ENCODE measurements at places on chromosomes 11 and 22.
A peak's percentile ranks its signal among the peaks of the same experiment; 100 is the strongest.

GRCh38 chr22:38981005-38981991 is 849 bp upstream of the APOBEC3B start:
- no peak for DNase-seq
- H3K4me3 ChIP-seq: peak overlapping the region; percentile 30
- peaks cover 13% of the 10 kb centered on the region for H3K4me1 ChIP-seq
- no peaks in the 10 kb centered on the region for H3K27me3 ChIP-seq
- peak overlapping the region; percentile 67 for H3K27ac ChIP-seq

- peak; percentile 4 for DNase-seq
- H3K4me1 ChIP-seq: peaks cover 3% of the 10 kb centered on the region
- H3K27me3 ChIP-seq: no peaks in the 10 kb centered on the region
- H3K27ac ChIP-seq: no peak overlapping the region
Observed at GRCh38 chr11:69377953-69378302, 84.0 kb downstream of the MYEOV start.

- H3K27me3 ChIP-seq: no peaks in the 10 kb centered on the region
- H3K4me3 ChIP-seq: no peak overlapping the region
- H3K27ac ChIP-seq: no peak overlapping the region
Observed at GRCh38 chr22:47954107-47954506, 1191.7 kb downstream of the TBC1D22A start.

GRCh38 chr22:44408829-44409192 is 89.2 kb downstream of the RTL6 start:
- H3K36me3 ChIP-seq: no peaks in the 10 kb centered on the region
- no peak overlapping the region for H3K4me3 ChIP-seq
- no peak for DNase-seq
- H3K4me1 ChIP-seq: peaks cover 6% of the 10 kb centered on the region
- H3K27ac ChIP-seq: no peak overlapping the region

All from heart left ventricle (tissue), 16 donors.